Right ventricle myocardium superior (tissue), 1 donor: ENCODE measurements at places on chromosomes 2 and 18.

GRCh38 chr2:240349133-240350005 is 86.1 kb upstream of the GPC1 start:
- no peak for DNase-seq

DNA sequence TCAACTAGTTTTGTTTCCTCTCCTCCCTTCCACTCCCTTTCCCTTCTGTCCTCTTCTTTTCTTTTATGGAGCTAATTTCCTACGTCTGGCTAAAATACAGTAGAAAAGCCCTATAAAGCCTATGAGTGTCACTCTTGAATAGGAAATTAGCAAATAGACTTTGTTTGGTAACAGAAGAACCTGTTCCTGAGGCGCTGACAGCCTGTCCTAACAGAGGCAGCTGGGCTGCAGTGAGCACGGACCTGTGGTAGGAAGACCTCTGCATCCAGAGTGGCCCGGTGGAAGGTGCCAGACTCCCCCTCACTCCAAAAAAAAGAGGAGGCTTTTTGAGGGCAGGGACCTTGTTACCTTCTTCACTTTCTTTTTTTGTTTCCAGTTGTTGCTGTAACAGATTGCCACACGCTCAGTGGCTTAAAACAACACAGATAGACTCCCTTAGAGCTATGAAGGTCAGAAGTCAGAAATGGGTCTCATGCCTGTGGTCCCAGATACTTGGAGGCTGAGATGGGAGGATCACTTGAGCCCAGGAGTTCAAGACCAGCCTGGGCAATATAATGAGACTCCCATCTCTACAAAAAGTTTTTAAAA is 81.2 kb upstream of the TXNDC2 start:
- DNase-seq: peak; percentile 71

GRCh38 chr2:130864830-130865800 is 28.4 kb downstream of the ARHGEF4 start:
- peak; percentile 71 for DNase-seq

- no peak for DNase-seq
Observed at GRCh38 chr2:97759727-97760407, 46.5 kb downstream of the ZAP70 start.

- DNase-seq: no peak
Observed at GRCh38 chr2:218344090-218344754, 12.4 kb upstream of the CATIP start.

DNA sequence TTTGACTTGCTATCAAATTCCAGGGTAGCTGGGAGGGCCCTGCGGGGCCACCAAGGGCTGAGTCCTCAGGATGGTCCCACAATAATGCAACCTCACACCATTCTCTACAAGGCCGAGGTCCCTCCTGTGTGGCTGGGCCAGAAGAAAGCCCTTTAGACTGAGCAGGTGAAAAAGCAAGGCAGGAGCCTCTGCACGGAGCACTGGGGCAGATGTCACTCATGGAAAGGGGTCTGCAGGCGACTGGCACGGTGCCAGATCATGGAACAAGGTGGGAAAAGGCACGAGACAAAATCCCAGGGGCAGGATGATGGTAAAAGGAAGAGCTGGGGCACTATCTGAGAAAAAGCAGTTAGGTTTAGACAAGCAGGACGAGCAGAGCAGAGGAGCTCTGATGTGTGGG is 16.1 kb downstream of the HJURP start:
- DNase-seq: no peak

DNA sequence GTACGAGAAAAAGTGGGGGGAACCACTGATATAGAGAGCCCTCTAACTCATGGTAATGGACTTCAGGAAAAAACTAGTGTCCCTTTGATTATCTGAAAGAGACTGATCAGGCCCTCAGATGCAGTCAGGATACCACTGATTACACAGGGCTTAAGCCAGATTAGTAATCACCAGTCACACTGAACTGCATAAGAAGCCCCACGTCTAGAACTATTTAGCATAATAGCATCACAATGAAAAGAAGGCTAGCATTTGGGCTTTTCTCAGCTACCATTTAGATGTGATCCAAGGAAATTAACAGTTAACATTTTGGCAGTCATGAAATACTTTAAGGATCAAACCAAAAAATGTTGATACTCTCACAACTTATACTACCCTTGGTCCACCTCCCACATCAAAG is 813.1 kb upstream of the POU3F3 start:
- no peak for DNase-seq

DNA sequence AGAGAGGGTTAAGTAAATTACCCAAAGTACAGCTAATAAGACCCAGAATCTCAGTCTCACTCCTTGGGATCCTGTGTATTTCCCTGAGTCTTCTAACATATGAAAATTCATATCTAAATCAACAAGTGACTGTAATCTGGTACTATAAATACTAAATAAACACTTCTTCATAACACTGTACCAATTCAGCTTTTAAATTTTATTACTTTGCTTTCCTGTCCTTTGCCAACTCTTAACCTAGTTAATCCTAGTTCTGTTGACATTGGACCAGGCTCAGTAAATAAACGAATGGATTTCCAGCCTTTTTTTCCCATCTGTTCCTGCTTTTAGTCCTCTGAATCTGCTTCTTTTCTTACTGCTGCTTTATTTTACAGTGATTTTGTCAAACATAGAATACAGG is 13.8 kb downstream of the MRPL35 start:
- no peak for DNase-seq

GRCh38 chr2:57906152-57906732 is 140.4 kb upstream of the VRK2 start:
- no peak for DNase-seq

DNA sequence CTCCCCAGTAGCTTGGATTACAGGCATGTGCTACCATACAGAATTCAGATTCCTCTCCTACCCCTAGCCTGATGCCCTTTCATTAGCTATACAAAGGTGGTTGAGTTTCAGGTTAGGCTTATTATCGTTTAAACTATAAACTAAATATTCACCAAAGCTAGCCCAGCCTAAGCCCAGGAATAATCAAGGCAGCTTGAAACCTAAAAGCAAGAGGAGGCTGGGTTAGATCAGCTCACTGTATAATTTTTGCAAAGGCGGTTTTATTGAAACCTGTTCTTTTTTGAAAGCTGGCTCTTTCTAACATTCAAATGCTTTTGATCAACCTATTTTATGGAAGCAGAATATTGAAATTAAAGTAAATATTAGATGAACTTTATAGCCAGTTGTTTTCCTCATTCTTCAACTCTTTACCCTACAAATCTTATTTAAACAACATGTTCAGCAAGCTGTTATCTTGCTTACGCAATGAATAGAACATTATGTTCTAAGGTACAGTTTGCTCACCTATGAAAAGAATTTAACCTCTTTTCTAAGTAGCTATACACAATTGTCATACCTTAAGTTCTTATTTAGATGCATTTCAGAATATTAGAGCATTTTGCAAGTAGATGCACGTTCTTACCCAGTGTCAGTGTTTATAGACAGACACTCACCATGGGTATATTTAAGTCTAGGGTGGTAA is 241.6 kb downstream of the NEDD4L start:
- DNase-seq: no peak

DNA sequence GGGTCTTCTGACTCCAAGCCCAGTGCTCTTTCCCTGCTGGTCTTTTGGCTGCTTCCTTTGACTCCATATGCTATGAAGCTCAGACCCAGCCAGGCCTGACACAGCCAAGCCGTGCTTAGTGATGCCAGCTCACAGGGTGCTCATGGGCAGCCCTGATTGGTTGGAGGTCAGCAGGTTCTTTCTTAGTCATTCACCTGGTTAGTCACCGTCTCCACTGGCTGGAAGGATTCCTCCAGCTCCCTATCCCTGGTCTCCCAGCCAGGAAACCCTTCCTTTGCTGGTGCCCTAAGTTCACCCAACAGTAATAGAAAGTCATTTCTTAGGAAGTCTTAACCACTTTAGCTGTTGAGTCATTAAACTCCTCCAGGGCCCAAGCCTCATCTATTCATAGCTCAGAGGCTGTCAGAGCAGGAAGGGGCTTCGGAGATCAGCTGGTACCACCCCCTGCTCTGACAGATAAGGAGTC is 3.9 kb downstream of the KCNK3 start:
- DNase-seq: no peak

GRCh38 chr2:241149675-241149924 is 328 bp upstream of the PASK start:
- DNase-seq: no peak

DNA sequence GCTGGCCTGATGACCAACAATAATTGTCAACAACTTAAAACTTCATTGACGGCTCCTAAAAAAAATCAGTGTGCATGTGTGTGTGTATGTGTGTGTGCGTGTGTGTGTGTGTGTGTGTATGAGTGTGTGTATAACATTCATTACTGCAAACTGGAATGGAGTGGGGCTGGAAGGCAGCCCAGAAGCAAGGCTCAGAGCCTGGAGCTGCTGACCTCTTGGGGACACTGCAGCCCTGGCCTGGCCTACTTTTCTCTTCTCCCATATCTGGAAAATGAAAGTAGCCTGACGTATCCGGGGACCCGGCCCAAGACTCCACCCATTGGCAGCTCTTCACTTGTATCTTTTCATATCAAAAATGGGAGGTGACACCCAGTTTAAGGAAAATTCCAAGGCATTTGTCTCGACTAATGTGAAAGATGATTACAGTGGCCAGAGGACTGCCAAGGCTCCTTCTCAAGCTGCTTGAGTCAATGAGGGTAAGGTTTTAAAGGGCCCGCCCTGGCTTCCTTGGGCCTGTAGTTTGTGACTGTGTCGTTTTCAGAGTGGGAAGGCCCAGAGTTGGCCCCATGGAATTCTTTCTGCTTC is 72.4 kb upstream of the IL1R1 start:
- DNase-seq: peak; percentile 94

- no peak for DNase-seq
Observed at GRCh38 chr2:165953306-165953654, 296 bp downstream of the TTC21B start.

DNA sequence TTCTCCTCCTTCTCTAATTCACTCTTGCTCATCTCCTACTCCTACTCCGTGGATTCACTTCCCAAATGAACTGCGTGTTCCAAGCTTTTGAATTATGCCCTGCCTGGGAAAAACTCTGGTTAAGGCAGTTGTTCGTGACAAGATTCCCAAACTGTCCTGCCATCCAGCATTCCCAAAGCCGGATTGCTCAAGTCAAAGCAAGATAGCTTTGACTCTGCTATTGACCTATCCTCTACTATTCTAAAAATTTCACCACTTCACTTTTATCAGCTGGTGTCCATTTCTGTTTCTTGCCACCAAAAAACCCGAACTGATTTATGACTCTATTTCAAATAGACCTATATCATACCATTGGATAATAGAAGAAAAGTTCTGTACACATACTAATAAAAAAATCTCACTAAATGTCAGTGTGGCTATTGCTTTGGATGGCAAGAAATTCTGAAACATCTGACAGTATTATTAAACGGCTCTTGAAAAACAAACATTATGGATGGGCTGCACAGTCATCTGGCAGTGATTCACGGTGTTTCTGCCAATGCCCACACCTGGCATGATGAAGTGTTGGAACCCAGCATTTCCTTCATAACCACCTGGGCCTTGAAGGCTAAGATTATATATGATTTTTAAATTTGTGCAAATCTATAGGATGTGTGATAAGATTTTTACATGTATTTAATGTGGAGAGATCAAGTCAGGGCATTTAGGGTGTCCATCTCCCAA is 87.4 kb downstream of the NCKAP5 start:
- DNase-seq: no peak

- no peak for DNase-seq
Observed at GRCh38 chr2:135257383-135258090, 205.4 kb downstream of the RAB3GAP1 start.

- peak; percentile 18 for DNase-seq
Observed at GRCh38 chr2:96137321-96138178, 752 bp downstream of the ASTL start.

DNA sequence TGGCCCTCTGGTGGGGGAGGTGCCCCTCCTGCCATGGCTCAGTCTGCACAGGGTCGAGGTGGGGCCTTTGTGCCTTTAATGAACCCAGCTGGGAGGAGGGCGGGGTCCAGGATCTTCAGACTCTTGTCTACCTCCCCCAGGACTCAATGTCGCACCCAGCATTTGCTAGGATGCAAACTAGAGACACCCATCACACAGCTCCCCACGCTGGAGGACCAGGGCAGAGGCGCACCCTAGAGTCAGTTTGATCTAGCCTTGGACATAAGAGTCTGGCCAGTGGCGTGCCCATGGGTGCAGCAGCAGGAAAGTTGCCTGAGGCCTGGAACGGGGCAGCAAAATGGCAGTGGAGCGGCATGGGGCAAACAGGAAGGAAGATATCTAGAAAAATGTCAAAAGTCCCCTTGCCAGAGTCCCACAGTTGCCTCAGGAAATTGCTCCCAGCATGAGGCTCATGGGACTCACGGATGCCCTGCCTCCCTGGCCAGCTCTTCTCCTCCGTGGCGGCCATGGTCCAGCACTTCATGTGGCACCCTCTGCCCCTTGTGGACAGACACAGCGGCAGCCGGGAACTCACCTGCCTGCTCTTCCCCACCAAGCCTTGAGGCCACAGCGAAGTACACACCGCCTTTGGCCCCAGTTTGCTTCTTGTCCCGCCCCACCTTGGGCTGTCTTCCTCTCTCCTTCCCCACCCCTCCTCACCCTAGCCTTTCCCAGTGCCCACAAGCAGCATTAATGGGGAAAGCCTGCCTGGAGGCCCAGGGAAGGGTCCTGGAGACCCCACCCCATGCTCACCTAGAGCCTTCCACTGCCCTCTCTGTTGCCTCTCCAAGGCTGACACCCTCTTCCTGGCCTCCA is 17.7 kb downstream of the SH2D6 start:
- DNase-seq: no peak

DNA sequence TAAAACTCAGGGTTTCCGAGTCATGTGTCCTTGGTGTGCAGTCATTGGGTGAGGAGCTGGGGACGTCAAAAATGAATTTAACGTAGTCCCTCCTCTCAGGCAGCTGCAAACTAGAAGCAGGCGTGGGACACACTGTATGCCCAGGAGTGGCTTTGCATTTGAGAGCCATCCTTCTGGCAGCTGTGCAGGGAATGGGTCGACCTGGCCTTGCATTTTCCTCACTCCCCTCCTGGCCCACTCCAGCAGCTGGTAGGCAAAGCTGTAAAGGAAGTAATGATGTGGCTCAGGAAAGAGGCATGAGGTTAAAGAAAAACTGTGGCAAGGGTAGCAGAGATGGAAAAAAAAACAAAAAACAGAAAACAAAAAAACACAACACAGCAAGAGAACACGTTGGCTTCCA is 46.5 kb downstream of the RNF144A start:
- DNase-seq: no peak

DNA sequence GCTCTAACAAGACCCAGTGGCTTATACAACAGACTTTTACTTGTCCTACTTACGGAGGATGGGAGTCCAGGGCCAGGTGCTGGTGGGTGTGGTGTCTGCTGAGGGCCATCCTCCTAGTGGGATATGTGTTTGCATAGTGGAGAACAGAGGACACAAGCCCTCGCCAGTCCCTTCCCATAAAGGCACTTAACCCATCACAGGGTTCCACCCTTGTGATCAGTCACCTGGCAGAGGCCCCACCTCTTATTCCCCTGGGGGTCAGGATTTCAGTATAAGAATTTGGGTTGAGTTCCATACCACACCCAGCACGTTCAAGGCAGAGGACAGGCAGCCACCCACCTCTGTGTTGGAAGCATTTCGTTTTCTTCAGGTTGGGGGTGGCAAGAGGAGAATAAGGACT is 259.0 kb downstream of the AGAP1 start:
- no peak for DNase-seq

GRCh38 chr2:148965623-148966437 is 72.7 kb upstream of the LYPD6B start:
- DNase-seq: no peak
